ENCODE measurements at places on chromosomes 5 and 9.

DNA sequence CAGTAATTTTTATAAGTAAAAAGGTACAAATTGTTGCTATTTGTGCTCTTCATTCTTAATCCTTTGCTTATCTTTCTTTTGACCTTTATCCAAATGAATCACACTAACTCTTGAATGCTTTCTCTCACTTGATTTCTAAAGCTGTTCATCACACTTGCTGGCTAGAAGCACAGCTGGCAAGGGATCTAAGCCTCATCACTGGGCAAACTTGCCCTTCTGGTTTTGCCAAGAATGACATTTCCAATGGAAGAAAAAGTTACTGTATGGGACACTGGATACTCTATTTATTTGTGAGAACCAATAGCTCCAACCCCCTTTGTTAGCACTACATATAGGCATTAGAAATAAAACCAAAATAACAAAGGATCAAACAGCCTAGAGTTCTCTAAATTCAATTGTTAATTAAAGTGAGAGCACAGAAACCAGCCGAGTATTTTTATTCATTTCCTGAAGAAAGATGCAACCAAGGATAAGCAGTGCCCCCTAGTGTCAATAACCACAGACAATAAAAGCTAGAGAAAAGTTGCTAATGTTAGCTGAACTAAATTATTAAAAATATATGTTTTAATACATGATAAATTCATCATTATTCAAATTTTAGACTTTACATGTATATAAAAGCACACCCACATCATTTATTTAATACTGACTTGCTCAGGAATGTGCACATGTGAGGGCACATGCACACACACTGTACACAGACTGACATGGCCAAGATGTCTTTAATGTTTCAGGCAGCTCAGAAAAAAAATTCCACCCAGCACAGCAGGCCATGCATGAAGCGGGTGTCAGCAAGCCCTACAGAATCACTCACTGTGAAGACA lies 59.8 kb upstream of the POU5F2 start:
- no peak for DNase-seq

DNA sequence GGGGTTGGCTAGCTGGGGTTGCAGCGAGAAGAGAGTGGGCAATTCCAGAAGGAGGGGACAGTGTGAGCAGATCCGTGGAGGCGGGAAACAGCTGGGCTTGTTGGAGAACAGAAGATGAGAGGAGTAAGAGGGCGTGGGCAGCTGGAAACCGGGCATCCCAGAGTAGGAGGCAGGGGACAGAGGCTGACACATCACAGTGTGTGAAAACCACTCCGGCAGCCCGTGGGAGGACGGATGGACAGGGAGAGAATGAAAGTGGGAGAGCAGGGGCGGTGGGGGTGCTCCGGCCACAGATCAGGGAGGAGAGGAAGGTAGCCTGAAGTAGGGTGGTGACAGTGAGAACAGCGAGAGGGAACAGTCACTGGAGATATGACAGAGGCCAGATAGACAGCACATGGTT lies 8.3 kb upstream of the PSMB7 start:
- no peak for DNase-seq

- no peak for DNase-seq
Measured at GRCh38 chr5:11050596-11051304, 289.7 kb upstream of the DAP start.

DNA sequence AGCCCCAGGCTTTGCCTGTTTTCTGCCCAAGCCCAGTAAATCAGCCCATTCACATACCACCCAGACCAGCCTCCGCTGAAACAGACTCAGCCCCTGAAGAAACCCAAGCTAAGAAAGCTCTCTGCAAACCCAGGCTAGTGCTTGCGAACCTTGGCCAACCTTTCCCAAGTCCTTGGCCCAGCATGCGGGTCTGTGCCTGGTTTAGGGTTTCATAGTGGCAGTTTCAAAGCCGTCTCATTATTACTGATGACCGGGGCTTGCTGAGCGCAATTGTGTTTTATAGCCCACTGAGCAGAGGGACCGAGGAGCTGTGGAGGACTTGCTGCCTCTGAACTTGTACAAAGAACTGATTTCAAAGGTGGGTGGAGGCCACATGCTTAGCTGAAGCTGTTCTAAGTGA lies 584.3 kb downstream of the BNC2 start:
- DNase-seq = no peak

DNA sequence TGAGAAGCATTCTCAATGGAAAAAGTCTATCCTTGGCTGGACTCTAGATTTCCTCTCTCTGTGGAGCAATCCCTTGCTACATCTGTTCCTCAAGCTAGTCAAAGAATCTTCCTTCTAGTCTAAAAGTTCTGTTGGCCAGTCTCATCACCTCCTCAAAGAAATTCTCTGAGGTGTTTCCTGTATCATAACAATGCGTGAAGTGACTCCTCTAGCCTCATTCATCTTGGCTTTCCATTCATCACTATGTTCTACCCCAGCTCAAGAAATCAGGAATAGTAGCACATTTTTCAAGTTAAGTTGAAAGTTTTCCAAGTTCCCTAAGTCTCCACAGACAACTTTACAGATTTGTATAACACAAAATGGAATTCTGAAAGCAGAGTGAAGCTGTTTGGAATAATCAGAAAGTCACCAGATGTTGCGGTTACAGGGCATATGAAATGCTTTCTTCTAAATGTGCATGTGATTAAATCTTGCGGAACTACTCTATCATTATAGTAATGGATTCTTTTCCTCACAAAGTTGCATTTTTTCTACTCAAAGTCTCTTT lies 176.6 kb upstream of the FREM1 start:
- DNase-seq = peak; percentile 47

DNA sequence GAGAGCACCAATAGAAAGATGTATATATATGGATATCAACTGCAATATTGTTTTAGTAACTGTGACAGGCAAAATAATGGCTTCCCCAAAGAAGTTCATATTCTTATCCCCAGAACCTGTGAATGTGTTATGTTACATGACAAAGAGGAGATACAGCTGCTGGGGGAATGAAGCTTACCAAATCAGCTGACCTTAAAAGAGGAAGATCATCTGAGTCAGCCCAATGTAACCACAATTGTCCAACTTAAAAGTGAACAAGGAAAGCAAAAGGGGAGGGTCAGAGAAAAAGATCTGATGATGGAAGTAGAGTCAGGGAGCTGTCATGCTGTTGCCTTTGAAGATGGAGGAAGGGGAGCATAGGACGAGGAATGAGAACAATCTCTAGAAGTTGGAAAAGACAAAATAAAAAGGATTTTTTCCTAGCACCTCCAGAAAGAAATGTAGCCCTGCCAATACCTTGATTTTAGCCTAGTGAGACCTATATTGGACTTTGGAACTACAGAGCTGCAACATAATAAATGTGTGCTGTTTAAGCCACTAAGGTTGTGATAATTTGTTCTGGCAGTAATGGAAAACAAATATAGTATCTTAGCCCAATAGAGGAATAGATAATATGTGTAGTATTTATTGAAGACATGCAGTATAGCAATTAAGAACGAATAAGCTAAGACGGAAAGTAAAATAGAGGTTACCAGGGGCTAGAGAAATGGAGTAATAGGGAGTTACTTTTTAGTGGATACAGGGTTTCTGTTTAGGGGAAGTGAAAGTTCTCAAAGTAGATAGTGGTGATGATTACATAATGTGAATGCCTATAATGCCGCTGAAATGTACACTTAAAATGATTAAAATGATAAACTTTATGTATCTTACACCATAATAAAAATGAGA lies 115.9 kb downstream of the PIK3R1 start:
- DNase-seq = no peak

DNA sequence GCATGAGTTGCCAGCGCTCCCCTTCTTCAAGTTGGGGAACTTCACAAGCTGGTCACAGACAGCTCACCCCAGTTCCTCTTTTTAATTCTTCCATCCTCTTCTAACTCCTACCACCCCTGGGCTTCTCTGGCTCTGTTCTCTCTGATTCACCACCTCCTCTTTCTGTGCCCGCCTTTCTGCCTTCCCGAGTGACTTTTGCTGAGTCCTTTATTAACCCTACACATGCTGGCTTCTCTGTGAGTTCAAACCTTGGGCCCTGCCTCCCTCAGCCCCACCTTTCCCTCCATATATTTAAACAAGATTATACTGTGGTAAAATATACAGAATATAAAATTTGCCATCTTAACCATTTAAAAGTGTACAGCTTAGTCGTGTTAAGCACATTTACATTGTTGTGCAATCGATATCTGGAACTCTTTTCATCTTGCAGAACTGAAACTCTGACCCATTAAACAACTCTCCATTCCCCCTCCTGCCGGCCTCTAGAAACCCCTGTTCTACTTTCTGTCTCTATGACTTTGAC lies 32.0 kb downstream of the SLC46A2 start:
- DNase-seq = no peak

GRCh38 chr5:56508249-56508648 lies 275.1 kb upstream of the ANKRD55 start:
- no peak for DNase-seq

DNA sequence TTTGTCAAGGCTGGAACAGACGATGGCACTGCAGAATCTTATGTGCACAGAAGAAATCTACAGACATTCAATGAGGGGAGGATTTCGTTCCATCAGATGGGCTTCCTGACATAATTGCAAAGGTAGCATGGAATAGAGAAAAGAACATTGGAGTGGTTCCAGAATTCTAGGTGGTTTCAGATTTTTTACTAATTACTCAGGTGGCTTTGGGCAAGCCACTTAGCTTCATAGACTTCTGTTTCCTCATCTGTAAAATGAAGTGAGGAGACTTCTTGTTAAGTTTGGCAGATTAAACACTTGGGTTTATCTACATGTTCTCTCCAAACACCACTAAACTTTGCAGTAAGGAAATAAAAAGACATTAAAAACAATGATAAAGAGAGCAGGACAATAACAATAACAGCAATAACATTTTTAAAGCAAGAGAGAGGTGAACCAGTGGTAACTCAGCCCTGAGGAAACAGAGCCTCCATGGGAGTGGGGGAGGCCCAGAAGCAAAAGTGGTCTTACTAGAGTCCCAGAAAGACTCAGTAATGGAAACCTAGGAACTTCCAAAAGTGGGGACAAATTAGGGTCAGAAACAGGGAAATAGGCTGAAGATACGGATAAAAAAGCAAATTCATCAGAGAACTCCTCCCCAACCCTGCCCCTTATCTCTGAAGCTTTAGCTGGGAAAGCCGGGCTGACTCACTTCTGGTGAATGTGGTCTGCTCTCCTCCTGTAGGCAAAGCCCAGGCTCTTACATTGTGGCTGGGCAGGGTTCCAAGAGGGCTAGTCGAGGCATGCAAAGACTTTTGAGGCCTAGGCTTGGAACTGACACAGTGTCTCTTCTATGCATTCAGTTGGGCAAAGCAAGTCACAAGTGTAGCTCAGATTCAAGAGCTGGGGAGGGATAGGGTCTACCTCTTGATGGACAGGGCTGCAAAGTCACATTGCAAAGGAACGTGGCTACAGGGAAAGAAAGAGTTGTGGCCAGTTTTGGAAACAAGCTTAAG lies 11.8 kb upstream of the ACTBL2 start:
- peak; percentile 74 for DNase-seq

Measured in BJ (cell line).